Stimulated activated effector memory CD8-positive, alpha-beta T cell treated with anti-CD3 and anti-CD28 coated beads, Interleukin-12 subunit alpha, Interleukin-12 subunit beta, amount 100 ng/mL, for 72 hours (primary cell): ENCODE measurements at places on chromosomes 5 and 9.
A peak's percentile ranks its signal among the peaks of the same experiment; 100 is the strongest.

DNA sequence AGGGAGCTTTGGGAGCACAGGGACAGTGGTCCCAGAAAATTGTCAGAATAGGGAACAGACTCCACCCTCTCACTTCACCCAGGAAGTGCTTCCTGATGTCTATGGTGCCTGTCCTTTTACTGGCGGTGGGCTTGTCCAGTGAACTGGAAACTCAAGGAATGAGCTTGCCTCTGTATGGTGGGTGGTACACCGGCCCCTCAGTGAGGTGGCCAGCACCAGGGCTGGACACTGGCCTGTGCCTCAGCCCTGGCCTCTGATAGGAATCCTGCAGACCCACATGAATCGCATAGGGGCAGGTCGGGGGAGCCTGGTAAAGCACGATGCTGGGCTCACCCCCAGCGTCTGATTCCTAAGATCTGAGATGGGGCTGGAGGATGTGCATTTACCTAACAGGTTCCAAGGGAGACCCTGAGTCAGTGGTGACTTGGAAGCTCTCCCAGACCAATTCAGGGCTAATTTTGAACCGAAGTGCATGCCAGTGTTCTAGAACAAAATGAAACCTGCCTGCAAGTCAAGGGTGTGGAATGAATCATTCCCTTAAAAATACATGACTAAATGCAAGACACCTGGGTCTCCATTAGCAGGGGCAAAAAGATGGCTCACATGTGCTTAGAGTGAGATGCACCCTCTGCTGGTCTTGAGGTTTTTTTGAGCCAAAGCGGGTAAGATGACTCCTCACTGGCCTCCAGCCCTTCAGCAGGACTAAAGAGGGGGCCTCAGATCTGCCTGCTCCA, 178.3 kb downstream of the HSPA4 start:
- DNase-seq = no peak

GRCh38 chr9:105216440-105217178, 27.8 kb upstream of the SLC44A1 start:
- no peak for DNase-seq

DNA sequence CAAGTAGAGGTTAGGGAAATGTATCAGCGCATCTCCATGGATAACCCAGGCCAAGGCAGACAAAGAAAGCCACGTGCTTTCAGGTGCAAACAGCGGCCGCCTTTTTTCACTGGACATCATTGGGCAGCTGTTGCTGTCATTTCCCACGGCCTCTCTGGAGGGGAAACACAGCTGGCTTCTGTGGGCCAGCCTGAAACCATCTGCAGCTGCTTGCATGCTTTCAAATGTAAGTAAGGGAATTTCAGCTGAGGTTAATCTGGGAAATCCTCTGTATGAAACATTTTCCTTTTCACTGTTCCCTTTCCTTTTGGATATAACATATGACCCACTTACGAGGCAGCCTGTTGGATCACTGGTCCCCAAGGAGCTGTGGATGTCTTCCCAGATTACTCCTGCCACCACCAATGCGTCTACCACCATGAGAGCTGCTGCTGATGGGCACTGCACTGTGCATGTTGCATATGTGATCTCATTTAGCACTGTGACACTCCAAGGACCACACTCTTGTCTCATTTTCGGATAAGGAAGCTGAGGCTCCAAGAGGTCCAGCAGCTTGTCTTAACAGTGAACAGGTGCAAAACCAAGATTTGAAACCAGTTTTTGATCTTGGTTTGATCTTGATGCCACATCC, 106.3 kb downstream of the C9orf152 start:
- DNase-seq = no peak

- DNase-seq = no peak
Measured at GRCh38 chr5:143870871-143871632, 59.1 kb downstream of the HMHB1 start.

- DNase-seq = peak; percentile 35
Measured at GRCh38 chr9:97388721-97389238, 23.1 kb upstream of the TDRD7 start.
